Amniotic stem cell (primary cell): ENCODE measurements at places on chromosomes 5 and 9.

GRCh38 chr5:142958944-142959682, 188.9 kb downstream of the ARHGAP26 start:
- no peak for DNase-seq

GRCh38 chr9:128120061-128120740, 7.3 kb downstream of the PTGES2 start:
- DNase-seq: no peak

GRCh38 chr5:110013017-110013416, 323.3 kb downstream of the MAN2A1 start:
- DNase-seq: no peak

GRCh38 chr9:116208417-116209232, 55.0 kb downstream of the PAPPA start:
- DNase-seq: no peak

- DNase-seq: peak; percentile 71
Measured at GRCh38 chr9:4301971-4302427, 2.1 kb upstream of the GLIS3 start.
